Skeletal muscle cell (primary cell): ENCODE measurements at places on chromosomes 12 and 14.

DNA sequence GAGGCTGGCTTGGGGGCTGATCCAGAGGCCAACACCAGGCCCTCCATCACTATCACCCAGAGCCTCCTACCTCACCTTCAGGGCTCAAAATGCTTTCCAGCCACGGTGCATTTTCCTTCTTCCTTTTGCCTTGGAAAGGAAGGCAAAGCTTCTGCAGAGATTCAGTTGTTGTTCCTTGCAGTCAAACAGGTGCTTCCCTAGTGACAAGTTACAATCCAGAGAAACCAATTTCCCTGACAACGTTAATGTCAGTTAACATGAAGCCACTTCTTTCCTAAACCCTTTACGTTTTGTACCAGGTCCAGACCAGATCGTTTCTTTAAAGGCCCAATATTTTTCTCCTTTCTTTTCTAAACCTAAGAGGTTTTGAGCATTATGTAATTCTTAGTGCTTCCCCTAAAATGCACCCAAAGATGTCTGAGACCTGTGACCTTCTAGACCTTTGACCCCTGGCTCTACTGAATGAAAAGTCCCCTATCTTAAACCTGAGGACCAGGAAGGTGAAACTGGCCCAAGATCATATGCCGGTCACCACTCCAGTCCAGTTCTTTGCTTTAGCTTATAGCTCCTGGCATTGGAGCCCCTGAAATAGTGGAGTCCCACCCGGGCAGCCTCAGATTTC, 211.5 kb downstream of the SLC41A2 start:
- no peak for DNase-seq

GRCh38 chr12:54266852-54267251, 13.1 kb downstream of the CBX5 start:
- DNase-seq, result no peak

DNA sequence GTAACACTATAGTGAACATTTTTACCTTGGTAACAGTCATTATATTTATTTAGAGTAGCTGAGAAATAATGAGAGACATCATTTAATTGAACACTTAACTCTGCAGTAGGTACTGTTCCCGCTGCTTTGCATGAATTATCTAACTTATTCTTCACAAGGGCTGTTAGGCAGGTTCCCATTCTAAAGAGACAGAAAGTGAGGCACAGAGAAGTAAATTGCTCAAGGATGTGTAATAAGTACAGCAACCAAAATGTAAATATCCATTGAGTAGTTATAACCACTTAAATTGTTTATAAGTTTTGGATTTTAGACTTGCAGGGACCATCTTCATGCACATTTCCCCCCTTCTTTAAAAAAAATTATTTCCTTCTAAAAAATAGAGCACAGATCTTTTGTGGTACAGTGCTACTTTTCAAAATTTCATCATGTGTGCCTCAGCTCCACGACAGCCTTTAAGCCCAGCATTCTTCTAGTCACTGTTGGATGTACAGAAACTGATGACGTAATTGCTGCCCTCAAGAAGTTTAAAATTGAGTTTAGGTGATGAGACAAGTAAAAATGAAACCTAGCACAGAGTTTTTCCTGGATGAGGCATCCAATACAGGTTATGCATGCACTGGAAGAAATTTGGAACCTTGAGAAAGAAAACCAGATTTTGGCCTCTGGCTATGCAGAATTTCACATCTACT, 6.0 kb upstream of the MANSC4 start:
- peak; percentile 56 for DNase-seq

DNA sequence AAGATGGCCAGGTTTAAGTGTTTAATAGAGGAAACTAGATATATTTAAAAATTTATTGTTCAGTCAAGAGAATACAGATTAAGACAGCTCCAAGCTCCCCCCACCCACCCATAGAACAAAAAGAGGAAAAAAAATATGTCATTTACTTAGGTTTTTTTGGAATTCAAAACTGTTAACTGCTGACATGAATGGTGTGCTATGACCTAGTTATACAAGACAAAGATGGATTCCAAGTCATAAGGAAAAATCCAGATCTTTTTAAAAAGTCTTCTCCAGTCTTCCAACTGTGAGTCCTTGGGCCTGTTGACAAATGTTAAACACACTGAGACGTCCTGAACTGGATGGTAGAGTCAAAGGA, 1.3 kb upstream of the SETD1B start:
- no peak for DNase-seq

- DNase-seq, result no peak
Measured at GRCh38 chr14:68473794-68474193, 319.1 kb downstream of the ZFP36L1 start.

DNA sequence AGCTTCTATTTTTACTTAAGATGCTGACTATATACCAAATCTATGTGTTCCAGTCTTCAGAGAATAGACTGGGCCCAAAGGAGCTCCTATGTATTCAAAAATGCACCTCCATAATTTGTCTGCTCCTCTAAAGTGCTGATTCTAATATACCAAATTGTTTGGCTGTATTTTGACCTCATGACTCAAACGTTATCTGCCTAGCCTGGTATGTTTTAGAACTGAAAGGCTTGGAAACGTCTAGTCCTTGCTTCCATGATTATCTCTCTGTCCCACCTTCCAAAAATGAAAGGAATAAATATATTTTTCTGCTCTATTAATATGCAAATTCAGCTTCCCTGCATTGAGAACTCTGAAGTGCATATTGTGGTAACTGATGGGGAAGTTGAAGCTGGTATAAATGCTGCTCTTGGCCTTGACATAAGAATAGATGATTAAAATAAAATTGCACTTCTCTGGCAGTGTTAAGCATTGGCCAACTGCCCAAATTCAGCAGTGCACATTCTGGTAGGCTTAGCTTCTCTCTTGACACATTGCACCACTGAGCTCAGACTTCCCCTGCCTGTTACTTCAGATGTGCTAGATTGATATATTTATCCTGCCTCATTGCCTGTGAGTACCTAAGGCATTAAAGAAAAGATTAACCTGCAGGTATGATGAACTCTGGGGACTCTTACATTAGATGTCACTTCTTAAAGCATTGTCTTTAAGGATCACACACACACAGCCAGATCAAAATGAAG, 882.3 kb downstream of the RPS29 start:
- DNase-seq, result no peak

- no peak for DNase-seq
Measured at GRCh38 chr14:76699939-76700590, 61.2 kb upstream of the VASH1 start.

DNA sequence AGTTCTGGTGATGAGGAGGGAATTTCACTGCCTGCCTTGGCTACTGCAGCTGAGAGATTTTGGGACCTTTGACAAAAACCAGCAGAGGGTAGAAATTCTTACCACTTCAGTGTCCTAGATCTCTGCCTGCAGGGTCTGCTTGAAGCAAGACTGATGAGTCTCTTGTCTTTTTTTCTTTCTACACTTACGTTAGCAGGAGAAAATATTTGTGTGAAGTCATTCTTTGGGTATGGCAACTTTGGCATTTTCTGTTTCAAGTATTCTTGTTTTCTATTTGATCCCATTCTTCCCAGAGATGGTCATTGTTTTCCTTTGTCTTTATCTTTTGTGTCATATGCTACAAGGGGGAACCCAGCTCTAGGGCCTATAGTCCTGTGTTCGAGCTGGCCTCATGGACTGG, 65.6 kb upstream of the FERMT2 start:
- no peak for DNase-seq

DNA sequence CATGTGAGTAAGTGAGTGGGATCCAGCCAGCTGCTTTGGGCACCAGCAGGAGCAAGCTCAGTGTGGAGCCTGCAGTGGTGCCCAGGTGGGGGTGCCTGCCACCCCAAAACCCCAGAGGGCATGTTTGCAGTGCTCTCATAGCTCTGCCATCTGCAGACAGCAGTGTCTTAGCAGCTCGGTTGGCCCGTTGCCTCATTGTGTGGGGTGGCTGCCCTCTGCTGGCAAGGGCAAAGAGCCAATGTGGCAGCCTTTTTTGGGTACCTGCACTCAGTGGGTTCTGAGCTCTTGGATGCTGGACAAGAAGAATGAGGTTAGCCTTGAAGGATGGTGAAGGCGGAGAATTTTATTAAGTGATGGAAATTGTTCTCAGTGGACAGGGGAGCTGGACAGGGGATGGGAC, 52.3 kb downstream of the NEUROD4 start:
- no peak for DNase-seq

GRCh38 chr12:68958322-68958721, 25.4 kb upstream of the CPM start:
- DNase-seq, result no peak

DNA sequence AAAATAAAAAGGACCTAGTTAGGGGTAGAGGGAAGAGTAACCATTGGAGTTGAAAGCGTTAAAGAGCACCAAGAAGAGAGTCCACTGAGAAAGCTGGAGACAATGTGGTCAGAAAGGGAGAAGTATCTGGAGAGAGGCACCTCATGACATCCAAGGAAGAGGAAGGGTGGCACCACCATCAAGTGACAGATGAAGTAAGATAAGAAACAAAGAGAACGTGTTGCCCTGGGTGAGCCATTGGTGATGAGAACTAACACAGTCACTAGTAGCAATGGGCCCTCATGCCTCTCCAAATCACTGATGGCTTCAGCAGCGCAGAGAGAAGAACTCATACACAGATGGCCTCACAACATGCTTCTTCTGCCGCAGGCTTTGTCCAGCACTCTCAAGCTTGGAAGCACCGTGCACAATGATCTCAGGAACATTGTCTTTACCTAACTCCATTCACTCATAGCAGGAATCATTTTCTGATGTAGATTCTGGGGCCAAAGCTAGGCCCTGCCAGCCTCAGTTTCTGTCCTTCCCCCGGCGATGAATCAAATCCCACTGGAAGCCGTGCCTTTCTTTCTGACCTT, 252.9 kb downstream of the DPF3 start:
- no peak for DNase-seq
